Fibroblast of skin of abdomen (primary cell): ENCODE measurements at places on chromosomes 5 and 9.

DNA sequence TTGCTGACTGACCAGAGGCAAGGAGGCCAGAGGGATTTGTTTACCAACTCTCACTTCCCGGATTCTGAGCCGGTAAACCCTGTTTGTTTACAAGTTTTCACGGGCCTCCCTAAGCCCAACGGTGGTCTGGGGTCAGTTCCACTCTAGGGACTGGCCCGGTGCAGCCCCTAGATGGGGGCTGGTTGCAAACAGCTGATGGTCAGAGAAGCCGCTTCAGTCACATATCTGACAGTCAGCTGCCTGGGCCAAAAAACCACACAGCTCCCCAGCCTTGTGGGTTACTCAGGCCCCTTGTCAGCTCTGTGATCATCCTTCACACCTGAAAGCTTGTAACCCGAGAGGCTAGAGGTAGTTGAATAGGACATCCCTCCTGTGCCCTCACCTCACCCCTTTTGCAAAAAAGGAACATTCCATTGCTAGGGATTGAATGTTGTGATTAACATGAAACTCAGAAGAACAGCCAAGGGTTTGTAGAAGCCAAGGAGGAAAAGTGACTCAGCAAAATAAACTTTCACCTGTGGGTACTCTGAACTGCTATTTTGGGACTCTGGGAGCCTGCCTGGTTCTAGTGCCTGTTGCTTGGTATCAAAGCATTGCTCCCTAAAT, 40.4 kb downstream of the SAR1B start:
- no peak for DNase-seq

GRCh38 chr9:113590991-113591898, 127.7 kb downstream of the RGS3 start:
- peak; percentile 56 for DNase-seq

DNA sequence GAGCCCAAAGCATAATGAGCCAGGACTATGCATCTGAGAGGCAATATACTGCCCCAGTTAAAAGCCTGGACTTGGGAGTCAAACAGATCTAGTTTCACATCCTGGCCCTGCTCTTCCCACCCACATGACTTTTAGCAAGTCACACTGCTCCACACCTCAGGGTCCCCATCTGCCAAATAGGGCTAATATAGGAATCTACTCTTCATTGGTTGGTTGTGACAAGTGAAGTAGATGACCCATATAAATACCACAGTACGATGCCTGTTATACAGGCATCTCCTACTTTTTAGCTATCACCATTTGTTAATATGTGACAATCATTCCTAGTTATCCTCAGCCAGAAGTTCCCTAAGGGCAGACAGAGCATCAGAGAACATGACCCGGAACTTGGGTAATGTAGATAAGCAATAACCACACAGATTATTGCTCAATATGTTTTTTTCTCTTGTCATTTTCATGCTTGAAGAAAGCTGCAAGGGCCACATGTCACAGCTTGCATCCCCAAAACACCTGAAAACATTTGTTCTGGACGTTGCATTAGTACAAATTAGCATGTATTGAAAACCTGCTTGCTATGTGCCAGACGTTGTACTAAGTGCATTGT, 20.4 kb downstream of the ADAM19 start:
- DNase-seq = no peak

- peak; percentile 83 for DNase-seq
Observed at GRCh38 chr5:139426203-139426885, 13.0 kb downstream of the DNAJC18 start.

DNA sequence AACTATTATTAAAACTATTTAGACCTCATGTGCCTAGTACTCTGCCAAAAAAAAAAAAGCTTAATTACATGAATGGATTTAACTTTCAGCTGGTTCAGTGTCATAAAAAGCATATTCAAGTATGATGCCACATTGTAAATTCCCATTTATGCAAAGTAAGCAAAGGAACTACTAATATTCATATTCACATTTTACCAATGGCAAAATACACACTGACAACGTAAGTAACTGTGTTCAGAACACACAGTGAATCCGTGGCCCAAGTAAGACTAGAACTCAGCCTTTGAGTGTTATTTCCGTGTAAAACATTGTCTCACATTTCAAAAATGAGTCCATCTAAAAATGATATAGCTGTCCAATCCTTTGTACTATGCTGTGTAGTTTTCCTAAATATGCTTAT, 56.8 kb downstream of the PPP2R2B start:
- no peak for DNase-seq

- DNase-seq = no peak
Observed at GRCh38 chr5:51185850-51186329, 197.4 kb upstream of the ISL1 start.

- DNase-seq = no peak
Observed at GRCh38 chr5:132277256-132277655, 16.9 kb upstream of the SLC22A4 start.

DNA sequence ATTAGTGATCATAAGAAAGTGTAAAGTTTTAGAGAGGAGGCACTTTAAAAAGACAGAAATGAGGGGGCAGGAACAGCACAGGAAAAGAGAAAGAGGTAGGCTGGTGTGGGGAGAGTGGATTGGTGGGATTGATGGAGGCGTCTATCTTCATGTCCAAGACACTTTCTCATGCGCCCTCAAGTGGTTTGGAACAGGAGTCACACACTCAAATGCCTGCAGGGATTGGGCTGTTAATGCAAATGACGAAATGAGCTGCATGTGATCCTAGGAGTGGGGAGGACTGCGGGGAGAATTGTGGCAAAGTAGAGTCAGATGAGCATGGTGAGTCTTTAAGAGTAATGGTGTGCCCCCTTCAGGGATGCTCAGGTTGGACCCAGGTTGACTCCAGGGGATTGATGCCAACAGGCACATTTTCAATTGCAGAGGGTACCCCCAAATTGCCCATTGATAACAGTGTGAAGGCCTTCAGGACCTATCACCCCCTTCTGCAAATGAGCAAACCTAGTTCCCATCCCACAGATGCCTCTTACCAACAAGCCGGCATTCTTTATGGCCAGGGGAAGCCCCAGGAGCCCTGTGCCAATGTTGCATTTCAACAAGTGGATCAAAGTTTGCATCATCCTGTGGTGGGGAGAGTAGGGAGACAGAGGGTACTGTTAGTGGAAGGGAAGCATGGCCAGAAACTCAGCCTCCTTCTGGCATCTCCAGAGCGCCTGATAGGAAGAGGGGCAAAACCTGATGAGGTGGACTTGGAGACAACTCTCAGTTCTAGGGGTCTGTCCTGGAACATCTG, 5.3 kb downstream of the SLC36A3 start:
- DNase-seq = peak; percentile 43

DNA sequence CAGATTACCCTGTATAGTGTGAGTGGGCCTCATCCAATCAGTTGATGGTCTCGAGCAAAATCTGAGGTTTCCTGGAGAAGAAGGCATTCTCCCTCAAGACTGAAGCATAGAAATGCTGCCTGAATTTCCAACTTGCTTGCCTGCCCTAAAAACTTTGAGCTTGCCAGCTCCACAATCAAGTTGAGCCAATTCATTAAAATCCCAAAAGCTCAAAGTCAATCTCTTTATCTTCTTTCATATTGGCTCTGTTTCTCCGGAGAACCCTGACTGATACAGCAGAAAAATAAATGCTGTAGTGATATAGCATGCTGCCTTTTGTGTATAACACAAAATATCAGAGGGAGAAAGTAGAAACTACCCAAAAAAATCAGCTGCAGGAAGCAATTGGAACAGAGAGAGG, 72.5 kb upstream of the NMUR2 start:
- no peak for DNase-seq

- no peak for DNase-seq
Observed at GRCh38 chr9:136799854-136800657, 3.9 kb downstream of the CCDC183 start.

- DNase-seq = no peak
Observed at GRCh38 chr9:86902586-86902985, 44.7 kb downstream of the GAS1 start.

GRCh38 chr5:72892846-72893245, 63.0 kb upstream of the FCHO2 start:
- no peak for DNase-seq

GRCh38 chr5:35162848-35163709, 67.2 kb downstream of the PRLR start:
- no peak for DNase-seq

GRCh38 chr9:78606001-78606379, 309.1 kb downstream of the PSAT1 start:
- DNase-seq = no peak

DNA sequence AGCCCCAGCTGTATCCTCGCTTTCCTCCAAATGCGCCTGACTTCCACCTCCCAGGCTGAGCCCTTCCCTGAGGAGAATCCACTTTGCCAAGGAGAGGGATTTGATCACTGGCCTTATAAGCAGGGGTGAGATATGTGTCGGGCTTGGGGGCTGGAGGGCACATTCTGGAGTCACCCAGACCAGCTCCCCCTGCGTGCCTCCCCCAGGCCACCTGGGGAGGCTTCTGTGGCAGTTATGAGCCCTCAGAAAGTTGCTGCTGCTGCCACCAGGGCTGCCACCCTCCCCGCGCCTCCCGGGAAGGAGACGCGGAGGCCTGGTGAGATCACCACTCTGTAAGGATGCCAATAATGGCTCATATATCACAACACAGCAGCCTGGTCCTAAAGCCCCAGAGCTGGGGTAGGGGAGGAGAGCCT, 211.5 kb downstream of the PAPPA start:
- DNase-seq = peak; percentile 79

DNA sequence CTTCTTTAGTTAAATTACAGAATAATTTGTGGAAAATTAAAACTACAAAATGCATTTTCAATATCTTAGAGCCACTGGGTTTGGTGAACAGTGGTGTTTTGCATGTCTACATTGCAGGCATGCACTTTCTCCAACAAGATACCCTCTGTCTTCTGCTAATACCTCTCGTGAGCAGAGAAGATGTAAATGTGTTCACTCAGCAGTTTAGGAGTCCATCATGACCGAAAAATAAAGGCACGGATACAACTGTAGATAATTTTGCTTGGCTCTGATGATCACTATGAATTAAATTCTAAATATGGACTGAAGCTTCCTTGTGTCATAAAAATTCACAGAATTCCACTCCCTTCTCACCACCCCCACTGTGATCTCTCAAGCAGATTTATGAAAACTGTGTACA, 313.8 kb downstream of the GLIS3 start:
- no peak for DNase-seq

DNA sequence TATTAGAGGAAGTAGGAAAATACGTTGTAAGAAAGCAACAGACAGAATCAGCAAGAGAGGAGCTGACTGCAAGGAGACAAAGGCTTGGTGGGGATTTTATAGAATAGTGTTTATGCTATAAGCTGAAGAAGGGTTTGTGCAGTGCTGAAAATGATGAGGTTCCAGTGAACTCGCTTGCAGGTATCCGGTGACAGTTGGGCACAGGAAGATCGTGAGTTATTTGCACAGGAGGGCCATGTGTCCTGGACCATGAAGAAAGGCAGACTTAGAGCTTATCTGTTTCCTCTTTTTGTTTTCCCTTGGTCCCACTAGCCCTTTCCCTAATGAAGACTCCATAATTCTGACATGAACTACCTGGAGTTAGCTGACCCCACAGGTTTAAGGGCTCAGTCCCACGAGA, 61.4 kb downstream of the NXNL2 start:
- DNase-seq = no peak

- no peak for DNase-seq
Observed at GRCh38 chr5:111628901-111629300, 116.6 kb upstream of the STARD4 start.

- no peak for DNase-seq
Observed at GRCh38 chr9:85515021-85515420, 226.7 kb downstream of the AGTPBP1 start.

DNA sequence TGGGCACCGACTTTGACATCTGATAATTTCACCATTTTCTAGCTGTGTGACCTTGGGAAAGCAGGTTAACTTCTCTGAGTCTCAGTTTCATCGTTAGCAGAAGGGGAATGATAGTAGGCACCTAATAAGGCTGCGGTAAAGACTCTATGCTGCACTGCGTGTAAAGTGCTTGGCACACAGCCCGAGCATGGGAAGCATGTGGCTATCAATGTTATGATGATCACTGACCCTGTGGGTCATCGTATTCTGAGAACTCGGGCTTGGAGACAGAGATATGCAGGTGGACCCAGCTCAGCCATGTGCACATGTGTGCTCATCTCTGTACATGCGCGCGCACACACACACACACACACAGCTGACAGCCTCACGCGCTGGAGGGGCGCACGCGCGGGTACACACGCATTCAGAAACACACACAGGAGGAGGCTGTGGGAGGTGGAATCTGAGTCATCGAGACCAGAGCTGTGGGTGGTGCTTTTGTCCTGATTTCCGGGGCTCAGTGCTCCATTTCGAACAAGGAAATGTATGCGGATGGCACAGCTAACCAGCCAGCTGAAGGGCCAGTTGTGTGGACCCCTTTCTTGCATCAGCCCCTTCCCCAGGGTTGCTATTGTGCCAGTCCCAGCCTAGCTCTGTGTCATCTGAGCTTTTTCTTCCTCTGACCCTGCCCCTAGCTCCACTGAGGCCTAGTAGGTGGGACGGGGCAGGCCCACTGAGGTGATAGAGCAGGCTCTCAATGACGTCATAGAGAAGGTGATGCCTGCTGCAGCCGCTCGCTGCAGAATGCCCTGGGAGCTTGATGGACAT, 11.1 kb upstream of the ARAP3 start:
- DNase-seq = peak; percentile 33

DNA sequence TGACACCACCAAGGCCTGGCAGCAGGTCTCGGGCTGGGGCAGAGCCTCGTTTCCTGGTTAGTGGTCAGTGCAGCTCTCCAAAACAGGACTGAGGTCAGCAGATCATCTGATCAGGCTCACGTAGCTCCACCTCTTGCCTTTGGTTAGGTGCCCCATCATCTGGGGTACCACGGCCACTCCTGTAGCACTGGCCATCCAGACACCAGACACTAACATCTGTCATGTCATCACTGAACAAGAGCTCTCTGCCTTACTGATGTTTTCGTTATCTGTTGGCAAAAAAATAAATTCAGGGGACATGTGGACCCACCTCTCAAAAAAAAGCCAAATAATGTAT, 29.9 kb upstream of the MED10 start:
- no peak for DNase-seq

DNA sequence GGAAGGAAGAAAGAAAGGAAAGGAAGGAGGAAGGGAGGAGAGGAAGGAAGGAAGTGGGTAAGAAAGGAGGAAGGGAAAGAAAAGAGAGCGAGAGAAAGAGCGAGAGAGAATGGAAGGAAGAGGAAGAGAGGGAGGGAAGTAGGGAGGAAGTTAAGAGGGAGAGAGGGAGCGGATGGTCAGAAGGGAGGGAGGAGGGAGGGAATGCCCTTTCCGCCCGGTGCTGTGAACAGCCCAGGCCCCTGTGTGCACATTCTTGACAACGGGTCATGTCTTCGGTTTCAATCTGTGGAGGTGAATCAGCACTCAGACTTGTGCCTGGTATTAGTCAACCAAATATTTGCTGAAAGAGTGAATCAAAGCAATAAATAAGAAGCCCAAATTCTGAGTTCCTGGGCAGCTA, 39.2 kb downstream of the PRUNE2 start:
- peak; percentile 94 for DNase-seq
